ENCODE measurements at places on chromosomes 7 and 10.
A peak's percentile ranks its signal among the peaks of the same experiment; 100 is the strongest.

DNA sequence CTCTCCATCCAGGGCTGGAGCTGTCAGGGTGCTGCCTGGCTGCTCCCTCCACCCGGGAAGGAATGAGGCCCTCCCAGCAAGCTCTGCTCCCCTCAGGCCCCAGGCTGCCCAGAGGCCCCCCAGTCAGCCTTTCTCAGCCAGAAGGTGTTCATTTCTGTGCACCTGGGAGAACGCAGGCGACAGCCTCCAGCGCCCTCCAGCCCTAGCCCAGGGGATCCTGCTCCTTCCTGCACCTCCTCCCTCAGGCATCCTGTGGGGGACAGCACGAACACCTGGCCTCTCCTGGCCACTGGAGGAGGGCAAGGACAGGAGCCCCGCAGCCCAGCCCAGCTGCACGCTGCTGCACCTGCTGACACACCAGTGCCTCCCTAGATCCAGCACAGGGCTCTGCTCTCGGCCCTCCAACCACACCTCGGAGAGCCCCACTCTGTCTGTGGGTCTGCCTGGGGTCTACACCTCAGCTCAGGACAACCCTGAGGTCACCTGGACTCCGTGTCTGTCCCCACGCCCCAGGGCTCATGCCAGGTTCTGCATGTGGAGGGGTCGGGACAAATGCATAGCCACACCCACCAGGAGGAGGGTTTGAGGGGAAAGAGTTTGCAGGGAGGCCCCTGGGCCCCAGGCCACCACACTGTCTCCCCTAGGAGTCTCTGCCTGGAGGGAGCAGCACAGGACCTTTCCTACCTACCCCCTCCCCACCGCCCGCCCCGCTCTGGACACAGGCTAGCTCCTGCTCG, 7.4 kb upstream of the PWWP2B start:
- DNase-seq, result no peak

- DNase-seq, result peak; percentile 21
Observed at GRCh38 chr7:97845622-97846203, 26.5 kb downstream of the ASNS start.

GRCh38 chr10:15483215-15484075, 112.4 kb upstream of the FAM171A1 start:
- DNase-seq, result peak; percentile 49

DNA sequence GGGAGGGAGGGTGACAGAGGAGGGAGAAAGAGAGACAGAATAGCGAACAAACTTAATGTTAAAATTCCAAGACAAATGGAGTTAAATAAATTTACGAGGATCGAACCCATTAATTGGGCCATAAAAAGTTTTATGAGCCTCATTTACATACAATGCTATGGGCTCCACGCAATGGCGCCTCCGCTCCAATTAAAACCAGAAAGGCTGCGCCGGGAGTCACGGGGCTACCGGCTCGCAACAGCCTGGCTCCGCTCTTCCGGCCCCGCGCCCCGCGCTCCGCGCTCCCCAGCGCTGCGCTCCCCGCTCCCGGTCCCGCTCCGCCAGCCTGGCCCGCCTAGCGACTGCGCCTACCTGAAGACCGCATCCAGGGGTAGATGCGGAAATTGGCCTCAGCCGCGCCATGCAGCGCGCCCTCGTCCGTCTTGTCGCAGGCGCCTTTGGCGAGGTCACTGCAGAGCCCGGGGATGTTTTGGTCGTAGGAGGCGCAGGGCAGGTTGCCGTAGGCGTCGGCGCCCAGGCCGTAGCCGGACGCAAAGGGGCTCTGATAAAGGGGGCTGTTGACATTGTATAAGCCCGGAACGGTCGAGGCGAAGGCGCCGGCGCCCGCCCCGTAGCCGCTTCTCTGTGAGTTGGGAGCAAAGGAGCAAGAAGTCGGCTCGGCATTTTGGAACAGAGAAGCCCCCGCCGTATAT, 513 bp downstream of the HOXA7 start:
- no peak for DNase-seq

- no peak for DNase-seq
Observed at GRCh38 chr7:148395352-148395811, 195.2 kb upstream of the C7orf33 start.

DNA sequence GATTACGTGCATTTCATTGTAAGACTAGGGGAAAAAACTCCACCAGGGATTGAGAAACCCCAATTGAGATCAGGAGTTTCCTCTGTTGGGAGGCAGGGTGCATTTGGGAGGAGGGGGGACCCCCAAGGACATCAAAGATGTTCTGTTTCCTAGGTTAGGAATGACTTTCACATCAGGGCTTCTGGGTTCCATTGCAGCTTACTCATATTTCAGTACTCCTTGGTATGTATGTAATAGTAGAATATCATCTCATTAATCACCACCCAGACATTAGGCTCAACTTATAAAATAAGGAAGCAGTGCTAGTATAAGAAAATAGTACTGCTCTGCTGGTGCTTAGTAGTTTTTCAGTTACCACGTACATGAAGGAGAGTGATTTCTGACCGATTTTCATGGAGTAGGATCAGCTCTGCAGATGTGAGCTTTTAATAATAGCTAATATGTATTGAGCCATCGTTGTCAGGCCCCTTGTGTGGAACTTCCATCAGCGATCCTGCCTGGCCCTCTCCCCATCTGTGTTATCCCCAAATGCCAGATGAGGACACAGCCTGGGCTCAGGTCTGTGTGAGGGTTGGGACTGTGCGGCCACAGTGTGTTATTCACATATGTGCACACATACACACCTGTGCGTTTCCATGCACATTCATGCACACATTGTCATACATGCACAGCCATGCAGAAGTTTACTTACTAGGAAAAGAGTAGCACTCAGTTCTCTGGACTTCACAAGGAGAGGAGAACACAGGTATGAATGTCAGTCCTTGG, 23.5 kb downstream of the UPP1 start:
- peak; percentile 72 for DNase-seq

DNA sequence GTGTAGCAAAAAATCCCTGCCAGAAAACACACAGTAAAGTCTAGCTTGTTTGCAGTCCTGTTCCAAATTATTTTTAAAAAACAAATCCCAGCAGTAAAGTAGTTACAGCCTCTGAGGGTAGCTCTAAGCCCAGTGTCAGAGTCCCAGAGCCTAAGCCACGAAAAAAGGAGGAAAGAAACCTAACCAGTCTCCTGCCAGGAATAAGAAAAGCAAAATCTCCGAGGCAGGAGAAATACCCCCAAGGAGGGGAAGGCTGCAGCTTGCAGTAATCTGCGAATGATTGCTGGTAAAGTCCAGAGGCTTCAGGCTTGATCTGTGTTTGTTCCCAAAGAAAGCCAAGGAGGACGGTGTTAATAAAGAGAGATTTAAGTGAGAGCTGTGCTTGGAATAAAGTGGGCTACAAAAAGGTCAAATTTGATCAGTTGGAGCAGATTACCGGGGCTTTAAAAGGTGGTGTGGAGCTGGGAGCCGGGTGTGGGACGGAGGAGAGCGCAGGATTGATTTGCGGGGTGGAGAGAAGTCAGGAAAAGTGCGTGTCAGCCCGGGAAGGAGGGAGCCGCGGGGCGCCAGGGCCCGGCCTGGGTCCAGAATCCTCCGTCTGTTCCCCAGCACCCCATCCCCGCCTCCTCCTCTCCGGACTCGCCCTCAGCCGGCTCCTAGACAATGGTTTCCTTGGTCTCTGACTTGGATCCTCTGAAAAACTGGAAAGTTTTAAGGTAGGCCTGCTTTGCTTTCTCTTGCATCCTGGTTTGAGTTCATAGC, 219.4 kb upstream of the CELF2 start:
- DNase-seq, result no peak

GRCh38 chr10:102781921-102782557, 38.3 kb downstream of the WBP1L start:
- peak; percentile 59 for DNase-seq

DNA sequence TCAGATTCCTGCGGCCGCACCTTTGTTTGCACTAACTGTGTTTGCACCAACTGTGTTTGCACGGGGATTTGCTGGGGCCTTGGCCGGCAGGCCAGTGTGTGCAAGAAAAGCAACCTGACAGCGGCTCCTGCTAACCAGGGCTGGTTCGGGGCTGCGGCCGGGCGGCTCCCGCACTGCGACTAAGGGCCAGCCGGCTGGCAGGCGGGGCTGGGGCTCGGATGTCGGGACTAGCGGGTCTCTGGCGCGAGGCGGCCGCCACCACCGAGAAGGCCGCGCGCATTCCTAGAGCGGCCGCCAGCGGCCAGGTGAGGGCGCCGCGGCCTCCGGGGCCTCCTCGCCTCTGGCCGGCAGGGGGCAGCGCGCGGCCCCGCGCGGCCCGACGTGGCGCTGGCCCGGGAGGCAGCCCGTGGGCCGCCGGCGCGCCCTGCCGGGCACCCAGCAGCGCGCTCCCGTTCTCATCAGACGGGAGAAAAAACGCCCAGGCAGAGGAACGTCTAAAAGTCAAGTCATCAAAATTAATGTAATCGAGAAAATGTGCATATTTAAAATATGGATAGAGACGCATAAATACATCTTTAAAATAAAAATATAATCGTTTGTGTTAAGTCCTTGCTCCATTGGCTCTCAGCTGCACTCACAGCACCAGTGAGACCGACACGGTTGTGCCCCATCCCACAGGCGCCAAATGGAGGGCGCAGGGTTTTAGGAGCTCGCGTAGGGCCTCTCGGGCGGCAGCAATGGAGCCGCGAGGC, 38.5 kb downstream of the ZNF777 start:
- DNase-seq, result peak; percentile 67

GRCh38 chr10:131730771-131731497, 169.9 kb upstream of the PPP2R2D start:
- no peak for DNase-seq

DNA sequence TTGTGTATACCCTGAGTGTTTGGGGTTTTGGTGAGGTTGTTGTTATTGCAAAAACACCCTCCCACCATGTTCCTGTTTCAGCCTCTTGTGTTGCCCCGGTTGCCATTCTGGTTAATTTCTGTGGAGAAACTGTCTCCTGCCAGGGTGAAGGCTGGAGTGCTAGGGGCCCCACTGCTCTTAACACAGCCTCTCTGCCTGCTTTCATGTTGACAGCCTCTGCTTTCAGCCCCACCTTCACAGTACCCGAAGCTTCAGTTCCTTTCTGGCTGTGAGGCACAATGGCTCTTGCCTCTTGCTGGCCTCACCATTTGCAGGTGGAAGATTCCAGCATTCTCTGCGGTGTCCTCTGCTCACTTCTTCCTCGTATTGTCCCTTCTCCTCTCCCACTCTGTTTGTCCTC, 19.2 kb downstream of the SLC18A2 start:
- no peak for DNase-seq

DNA sequence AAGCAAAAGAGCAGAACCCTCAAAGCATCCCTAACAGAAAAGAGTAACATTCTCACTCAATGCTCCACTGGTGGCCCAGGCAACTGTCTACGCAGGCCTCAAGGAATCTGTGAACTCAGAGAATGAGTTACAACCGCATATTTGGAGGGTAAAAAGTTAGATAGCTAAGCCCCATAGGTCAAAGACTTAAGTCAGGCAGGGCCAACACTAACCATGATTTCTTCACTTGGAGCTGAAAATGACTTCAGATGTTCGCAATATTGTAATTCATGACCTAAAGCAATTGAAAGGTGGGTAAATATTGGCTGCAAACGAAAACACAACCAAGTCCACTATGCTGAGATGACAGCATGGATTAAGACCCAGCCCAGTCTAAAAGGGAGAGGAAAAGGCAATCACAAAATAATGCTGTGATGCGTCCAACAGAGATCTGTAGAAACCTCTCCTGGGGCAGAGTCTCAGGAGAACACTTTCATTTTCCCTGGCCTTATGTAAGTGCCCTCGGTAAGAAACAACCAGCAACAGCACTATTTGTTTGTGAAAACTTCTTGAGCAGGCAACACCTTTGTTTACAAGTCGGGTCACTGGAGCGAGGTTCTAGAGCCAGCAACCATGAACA, 176.5 kb downstream of the TNS3 start:
- no peak for DNase-seq

- no peak for DNase-seq
Observed at GRCh38 chr10:20627087-20627486, 270.0 kb downstream of the NEBL start.

GRCh38 chr10:103171278-103171677, 21.8 kb downstream of the NT5C2 start:
- DNase-seq, result no peak

DNA sequence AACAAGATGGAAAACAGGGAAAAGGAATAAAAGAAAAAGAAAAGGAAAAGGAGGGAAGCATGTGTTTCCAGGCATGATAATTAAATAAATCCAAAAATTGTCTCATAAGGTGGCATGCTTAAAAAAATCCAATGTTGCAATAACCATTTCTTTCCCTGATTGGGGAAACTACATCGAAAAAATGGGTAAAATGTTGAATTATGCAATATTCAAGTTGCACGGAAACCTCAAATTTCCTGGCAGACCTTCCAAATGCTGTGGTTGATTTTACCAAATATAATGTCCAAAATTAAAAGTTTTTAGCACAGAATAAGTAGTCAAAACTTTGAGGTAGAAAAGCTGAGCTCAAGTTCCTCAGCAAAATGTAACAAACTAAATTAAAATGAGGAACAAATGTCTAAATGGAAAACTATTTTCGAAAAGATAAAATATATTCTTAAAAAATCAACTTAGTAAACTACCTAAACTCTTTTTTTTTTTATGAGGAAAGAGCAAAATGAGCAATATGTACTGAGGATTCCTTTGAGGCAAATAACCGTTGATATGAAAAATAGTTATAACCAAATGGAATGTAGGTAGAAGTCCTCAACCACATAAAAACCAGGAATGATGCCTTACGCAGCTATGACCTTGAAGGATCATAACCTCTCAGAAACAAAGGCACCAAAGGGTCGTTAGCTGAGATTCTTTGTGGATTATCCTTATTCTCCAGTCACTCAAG, 52.6 kb downstream of the MACC1 start:
- no peak for DNase-seq

DNA sequence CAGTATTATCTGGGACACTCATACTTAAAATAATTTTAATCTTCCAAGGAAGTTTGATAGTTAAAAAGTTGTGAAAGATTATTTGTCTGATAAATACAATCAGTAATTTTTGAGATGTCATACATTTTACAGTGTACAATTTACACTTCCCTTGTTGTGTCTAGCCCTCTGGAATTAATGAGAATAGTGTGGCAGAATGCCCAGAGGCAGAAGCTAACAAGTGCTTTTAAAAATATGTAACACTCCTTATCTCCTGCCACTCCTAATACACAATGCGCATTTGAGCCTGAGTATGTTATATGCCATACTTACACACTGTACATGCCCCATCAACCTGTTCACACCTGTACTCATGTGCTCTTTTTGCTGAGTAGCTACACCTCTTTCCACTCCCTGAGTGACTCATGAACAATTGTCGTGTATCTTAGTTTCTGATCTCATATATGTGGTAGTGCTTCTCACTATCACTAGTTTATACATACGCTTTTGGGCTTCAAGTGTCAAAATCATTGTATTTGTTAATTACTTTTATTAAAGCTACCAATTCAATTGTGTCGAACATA, 106.9 kb upstream of the GNAI1 start:
- no peak for DNase-seq

GRCh38 chr10:52239771-52240170, 74.3 kb upstream of the DKK1 start:
- no peak for DNase-seq

- DNase-seq, result peak; percentile 71
Observed at GRCh38 chr7:139619367-139619657, 95.8 kb downstream of the CLEC2L start.

GRCh38 chr7:111103678-111104274, 12.8 kb downstream of the LRRN3 start:
- no peak for DNase-seq

- DNase-seq, result peak; percentile 82
Observed at GRCh38 chr7:128266883-128267594, 26.0 kb downstream of the LEP start.

- peak; percentile 38 for DNase-seq
Observed at GRCh38 chr7:89837515-89837914, 316.8 kb upstream of the STEAP1 start.
